Kasumi-1 (cell line): ENCODE measurements at places on chromosomes 5 and 9.

GRCh38 chr5:135133181-135133580 is 99.2 kb upstream of the PITX1 start:
- no peak for DNase-seq

DNA sequence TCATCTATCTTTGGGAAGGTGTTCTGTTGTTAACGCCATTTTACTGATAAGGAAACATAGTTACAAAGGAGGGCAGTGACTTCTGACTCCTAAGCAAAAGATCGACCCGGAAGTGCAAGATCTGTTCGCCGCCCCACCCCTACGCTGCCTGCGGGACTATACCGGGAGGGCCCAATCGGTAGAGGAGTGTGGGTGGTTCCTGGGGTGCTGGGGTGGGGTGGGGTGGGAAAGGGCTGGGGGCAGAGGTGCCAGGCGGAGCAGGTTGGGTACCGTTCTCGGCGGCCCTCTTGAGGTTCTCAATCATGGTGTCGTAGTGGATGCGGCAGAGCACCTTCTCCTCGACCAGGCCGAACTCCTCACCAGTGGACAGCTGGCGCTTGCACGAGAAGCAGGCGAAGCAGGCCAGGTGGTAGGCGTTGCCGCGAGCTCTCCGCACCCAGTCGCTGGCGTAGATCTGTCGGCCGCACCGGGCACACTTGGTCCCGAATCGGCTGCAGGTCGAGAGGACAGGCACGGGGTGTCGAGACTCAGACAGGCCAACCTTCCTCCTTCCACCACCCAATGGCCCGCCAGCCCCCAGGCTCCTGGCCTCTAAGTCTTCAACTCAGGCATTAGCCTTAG is 11.8 kb downstream of the LHX6 start:
- DNase-seq = no peak

DNA sequence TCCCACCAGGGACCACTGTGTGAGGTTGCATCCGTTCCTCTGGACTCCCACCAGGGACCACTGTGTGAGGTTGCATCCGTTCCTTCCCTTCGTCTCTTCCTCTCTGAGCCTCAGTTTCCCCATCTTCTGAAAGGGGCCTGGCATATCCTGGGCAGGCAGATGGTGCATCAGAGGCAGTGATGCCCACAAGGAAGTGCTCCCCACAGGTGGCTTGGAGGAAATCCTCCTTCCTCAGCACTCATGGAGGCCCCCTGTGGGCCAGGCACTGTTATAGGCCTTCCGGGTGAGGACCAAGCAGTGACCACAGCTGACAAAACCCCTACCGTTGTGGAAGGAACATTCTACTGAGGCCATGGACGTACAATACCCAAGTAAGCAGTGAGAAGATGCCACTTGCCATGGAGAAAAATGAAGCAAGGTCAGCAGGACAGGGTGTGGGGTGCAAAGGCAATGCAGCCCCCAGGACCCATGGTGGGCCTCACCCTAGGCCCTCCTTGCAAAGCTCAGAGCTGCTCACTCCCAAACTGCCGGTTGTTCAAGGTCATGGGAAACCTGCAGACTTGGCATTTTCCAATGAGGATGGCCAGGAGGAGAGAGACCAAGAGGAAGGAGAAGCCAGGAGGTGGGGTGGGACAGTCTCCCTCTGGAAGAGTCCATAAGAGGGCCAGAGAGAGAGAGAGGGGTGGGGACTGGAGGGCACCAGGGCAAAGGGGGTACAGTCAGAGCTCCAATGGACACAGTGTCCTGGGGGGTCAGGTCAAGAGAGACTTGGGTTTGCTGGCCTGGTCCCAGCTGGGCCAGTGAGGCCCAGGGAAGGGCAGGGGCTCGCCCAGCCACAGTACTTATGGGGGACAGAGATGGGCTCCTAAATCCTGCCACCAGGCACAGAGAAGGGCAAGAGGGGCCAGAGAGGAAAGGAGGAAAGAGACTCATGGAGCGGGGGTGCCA is 51.1 kb downstream of the C9orf50 start:
- no peak for DNase-seq

- no peak for DNase-seq
Measured at GRCh38 chr9:16103620-16104397, 551.0 kb downstream of the CCDC171 start.

- no peak for DNase-seq
Measured at GRCh38 chr5:31682025-31682424, 43.1 kb downstream of the PDZD2 start.

GRCh38 chr5:10501554-10502075 is 59.9 kb downstream of the ROPN1L start:
- no peak for DNase-seq

DNA sequence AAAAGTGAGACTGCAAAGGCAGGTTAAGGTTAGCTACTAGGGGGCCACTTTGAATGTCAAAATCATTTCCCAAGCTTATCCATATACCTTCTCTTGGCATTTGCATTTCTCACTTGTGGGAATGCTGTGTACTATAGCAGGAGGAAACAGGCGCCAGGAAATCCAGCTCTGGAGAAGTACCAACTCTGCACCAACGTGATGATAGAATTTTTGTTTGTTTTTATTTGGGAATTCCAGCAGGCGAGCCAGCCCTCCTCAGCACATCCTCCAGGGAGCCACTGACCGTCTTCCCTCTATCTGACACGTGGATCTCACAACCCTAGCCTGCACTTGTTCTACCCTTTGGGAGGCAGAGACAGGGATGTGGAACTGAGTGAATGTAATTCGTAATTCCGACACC is 318.0 kb downstream of the ACTL7B start:
- no peak for DNase-seq

- no peak for DNase-seq
Measured at GRCh38 chr5:1524481-1524798, 680 bp upstream of the LPCAT1 start.

DNA sequence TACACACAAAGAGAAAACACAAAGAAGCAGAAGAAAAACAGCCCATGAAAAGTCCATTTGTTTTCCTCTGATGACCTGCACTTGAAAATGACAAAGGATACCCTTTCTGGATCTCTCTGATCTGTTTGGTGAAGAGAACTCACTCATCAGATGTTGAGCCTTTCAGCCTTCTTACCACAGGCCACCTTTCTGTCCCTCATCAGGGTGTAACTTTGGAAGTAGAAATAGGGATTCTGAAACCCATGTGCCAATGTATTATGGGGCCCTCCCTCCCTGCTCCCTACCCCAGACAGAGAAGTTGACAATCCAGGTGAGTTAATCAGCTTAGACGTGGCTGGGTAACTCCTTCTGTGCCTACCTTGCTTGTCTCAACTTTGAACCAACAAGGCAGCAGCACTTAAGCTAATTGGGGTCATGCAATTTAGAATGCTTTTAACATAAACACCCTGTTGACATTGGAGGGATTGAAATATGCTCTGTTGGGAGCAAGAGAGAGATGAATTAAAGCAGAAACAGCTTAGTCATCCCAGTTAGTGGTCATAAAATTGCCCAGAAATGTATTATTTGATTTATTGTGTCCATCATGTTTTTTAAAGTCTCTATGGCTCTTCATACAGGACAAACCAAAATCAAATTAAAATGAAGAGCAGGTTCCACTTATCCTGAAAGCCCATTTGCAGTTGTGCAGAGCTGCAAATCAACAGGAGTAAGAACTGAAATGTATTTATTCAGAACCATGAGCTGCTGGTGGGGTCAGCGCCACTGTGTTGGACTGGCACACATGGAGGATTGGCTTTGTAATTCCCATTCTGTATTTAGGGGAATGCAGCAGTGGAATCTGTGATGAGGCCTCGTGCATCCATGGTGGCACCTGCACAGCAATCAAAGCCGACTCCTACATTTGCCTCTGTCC is 132.0 kb downstream of the LIFR start:
- no peak for DNase-seq

GRCh38 chr5:37888476-37888875 is 48.6 kb upstream of the GDNF start:
- no peak for DNase-seq

DNA sequence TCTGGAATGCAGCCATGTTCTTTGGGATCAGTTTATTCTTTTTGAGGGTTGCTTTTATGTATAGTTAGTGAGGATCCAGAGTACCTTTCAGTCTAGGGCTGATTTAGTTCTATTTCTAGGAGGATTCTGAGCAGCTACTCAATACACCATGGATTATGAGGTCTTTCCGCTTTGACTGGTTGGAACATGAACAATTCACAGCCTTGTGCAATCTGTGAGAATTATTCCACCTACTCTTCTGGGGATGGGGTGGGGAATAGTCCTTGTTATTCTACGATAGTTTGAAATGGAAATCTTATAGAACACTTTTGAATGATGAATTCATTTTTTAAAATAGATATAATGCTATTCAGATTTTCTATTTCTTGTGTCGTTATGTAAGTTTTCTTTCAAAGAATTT is 212.3 kb upstream of the ARRDC3 start:
- DNase-seq = no peak
